DMS 273 treated with DMSO at 0.1 percent for 48 hours (cell line): ENCODE measurements at places on chromosomes 2 and 18.

DNA sequence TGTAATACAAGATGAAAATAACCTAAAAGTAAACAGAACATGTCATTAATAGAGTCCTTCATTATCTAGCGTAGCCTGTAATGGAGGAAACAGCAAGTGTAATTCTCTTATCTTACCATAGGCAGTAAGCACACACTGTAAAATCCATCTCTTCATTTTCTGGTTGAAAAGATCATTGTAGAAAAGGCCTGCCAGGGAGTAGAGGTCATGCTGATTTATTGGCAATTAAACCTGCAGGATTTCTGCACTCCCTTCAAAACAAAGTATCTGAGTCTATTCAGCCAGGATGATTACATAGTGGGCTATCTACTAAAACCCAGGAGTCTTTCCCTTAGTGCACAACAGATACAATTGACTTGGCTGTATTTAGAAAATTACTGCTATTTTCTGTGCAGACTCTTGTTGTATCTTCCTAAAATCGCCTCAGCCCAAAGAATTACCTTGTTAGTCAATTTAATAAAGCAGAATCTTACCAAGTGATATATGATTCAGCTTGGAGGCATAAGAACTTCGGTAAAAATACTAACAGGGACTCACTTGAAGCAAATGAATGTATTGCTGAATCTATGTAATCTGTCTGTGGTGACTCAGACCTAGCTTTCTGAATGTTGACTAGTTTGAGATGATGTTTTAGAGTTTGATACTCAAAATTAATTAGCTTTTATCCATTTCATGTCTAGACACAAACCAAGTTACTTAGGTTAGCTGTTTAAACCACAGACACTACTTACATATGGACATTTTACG lies 250.4 kb upstream of the STON1 start:
- DNase-seq, result no peak

DNA sequence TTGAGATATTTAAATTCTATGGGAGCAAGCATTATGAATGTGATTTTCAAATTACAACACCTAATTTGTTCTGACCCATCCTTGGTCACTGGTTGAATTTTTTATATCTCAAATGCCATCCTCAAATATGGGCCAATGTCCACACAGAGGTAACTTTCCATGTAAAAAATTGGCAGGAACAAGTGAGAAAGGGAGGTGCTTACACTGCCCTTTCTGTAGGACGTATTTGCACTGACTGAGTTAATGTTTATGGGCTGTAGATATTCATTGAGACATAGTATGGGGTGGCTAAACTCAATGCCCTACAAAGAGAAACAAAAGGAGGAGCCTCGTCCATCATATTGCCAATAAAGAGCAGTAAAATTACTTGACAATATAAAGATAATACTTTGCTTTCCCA lies 259.3 kb downstream of the NRXN1 start:
- no peak for DNase-seq

DNA sequence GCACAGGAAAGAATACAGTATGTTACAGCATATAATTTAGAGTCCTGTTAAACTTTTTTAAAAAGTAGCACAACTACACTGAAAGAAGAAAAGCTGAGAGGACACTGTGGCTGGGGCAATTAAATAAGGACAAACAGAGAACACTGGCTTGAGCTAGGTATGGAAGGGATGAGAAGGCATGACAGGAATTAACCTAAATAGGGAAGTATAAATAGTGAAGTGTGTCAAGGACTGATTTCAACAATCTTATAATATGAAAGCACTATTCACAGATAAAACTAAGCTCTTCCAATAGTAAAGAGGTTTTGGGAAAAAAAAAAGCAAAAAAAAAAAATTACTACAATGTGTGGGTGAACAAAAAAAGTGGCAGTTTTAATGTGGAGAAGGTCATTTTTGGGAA lies 45.5 kb downstream of the PPP3R1 start:
- no peak for DNase-seq

- DNase-seq, result no peak
Measured at GRCh38 chr2:179487010-179487731, 222.5 kb upstream of the SESTD1 start.

- no peak for DNase-seq
Measured at GRCh38 chr2:188399159-188399558, 107.5 kb downstream of the GULP1 start.

GRCh38 chr18:10128921-10129501 lies 215.2 kb downstream of the VAPA start:
- no peak for DNase-seq

GRCh38 chr2:200677721-200678532 lies 92.1 kb downstream of the AOX1 start:
- no peak for DNase-seq

DNA sequence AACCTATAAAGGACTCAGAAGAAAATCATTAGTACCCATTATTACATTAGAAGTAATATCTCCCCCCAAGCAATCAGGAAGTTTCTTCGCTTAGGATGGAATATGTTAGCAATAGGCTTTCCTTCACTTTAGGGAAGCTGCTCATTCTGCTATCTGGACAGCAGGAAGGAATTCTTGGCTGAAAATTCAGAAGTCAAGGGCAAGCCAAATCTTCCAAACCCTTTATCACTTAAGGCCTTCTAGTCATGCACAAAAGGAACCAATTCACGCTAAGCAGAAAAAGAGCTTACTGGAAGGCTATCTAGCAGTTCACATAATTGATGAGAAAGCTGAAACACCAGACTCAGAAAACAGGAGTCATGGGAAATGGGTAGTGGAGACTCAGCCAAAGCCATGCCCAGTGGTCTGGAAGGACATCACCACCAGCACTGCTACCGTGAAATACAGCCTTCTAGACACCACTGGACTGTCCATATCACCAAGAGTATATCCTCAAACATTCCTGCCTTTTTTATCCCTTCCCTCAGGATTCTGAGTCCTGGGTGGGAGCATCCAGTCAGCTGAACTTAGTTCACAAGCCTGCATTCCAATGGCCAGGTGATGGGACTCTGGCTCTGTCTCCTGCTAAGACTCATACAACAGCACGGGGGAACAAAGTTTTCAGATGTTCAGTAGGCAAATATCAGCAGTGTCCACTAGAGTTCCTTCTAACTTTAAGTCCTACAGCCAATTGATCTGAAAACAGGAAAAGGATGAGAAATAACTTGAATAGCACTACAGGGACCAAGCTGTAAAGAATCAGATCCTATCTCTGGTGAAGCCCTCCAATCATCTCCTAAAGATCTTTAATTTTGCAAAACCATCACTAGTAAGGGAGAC lies 14.8 kb upstream of the ADAM17 start:
- no peak for DNase-seq

DNA sequence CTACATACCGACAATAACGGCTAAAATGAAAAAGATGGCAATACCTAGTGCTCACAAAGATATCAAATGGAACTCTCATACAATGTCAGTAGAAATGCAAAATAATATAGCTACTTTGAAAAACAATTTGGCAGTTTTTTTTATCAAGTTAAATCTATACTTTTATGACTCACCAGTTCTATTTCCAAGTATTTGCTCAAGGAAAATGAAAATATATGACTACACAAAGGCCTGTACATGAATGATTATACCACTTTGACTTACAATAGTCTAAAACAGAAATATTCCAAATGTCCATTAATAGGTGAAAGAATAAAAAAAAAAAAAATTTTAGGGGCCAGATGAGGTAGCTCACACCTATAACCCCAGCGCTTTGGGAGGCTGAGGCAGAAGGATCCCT lies 219.8 kb downstream of the ZRANB3 start:
- DNase-seq, result no peak

DNA sequence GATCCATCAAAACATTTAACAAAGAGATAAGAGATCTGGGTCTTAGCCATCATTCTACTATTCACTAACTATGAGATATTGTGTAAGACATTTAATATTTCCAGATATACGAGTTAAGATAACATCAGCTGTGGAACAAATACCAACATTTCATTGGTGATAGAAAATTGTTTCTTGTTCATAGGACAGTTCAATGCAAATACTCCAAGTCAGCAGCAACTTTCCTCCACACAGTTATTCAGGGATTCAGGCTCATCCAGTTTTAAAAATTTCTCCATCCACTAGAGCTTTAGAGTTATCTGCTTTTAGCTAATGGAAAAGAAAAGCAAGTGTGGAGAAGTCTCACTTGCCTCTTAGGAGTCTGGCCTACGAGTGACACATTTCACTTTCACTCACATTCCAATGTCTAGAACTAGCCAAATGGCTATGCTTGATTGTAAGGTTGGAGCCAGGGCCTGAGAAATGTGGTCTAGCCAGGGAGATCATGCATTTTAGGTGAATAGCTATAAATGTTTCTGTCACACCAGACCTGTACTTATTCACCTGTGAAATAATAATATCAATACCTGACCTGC lies 119.3 kb upstream of the MAPRE2 start:
- no peak for DNase-seq

DNA sequence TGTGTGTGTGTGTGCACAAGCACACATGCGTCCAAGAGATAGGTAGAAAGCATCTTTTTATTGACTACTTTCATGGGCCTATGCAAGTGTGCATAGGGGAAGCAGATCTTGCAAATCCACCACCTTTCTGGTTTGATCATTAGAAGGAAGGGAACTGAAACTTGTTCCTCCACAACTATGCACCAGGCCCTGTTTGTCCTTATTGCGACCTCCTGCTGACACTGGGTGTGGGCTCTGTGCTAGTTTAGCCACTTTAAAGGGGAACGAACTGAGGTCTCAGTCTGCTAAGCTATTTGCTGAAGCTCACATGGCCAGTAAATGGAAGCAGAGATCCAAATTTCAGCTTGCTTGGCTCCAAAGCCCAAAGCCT lies 32.1 kb upstream of the INSIG2 start:
- DNase-seq, result no peak

GRCh38 chr2:239245872-239246721 lies 154.7 kb downstream of the HDAC4 start:
- no peak for DNase-seq

GRCh38 chr2:235066490-235066889 lies 114.7 kb downstream of the SH3BP4 start:
- DNase-seq, result no peak

GRCh38 chr2:99153921-99154604 lies 679 bp downstream of the TSGA10 start:
- no peak for DNase-seq

DNA sequence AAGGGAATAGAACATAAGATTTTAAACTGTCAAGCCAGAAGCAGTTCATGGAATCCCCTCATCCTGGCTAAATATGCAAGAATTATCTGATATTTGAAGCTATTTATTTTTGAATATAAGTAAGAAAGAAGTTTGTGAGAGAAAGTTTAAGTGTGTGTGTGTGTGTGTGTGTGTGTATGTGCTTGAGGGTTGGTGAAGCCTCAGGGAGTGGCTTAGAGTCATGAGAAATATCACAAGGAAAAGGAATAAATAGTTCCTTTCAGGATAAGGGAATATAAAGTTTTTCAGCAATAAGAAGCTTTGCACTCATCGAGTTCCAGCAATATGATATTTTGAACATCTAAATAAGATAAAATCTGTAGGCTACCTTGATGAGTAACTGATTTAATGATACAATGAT lies 359.6 kb downstream of the MEIS1 start:
- DNase-seq, result no peak

DNA sequence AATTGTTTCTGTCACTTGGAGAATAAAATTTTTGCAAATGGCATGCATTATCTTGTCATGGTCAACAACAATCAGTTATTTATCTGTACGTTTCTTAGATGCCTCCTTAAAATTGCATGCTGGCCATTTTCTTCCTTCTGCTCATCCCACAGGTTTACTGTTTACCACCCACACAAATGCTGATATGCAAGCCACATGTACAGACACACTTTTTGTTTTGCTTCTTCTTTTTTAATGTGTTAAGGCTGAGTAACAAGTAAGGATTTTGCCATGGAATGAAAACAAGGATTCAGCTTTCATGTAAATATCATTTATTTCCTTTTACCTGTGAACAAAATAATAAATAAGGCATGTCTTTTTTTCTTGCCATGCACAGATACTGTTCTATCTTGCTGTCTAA lies 1077.1 kb upstream of the ZEB2 start:
- DNase-seq, result no peak

DNA sequence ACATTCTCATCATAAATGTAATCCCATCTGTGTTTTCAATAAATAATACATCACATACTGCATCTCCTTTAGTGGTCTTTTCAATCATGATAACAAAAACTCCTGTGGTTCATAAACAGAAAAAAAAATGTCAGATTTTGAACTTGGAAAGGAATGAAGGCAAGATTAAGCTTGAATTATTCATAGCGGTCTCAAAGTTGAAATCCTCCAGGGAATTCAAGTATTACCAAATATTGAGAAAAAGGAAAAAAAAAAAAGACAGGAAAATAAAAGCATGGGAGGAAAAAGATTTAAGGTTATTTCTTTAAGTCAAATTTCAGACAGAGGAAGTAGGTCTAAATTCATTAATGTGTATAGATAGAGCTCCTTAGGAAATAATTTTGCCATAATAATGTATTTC lies 92.1 kb downstream of the COLEC12 start:
- DNase-seq, result no peak

- no peak for DNase-seq
Measured at GRCh38 chr2:105739426-105739825, 5.3 kb upstream of the NCK2 start.

DNA sequence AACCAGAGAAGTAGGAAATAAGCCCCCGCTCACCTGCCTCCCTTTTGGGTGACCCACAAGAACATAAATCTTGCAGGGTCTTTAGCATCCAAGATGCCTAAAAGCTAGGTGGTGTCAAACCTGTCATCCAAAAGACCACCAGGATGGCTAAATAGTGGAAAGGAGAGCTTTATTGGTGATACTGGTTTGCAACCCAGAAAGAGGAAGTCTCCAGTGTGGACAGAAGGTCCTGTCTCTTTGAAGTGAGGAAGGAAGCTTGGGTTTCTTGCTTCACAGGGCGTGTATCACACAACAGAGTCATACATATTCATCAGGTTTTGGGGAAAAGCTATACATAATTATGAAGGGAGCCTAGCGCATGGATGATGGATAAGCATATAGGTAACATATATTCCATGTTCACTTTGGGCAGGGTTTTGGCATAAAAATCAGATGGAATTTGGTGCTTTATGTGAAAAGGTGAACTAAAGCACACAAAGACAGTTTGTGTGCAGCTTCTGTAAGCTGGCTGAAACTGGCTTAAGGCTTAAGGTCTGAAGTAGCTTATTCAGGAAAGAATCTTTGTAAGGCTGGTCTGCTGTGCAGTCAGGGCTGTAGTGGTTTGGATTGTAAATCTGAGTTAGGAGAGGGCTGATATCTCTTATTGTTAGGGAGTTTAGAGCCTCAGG lies 102.2 kb upstream of the MSH2 start:
- no peak for DNase-seq

DNA sequence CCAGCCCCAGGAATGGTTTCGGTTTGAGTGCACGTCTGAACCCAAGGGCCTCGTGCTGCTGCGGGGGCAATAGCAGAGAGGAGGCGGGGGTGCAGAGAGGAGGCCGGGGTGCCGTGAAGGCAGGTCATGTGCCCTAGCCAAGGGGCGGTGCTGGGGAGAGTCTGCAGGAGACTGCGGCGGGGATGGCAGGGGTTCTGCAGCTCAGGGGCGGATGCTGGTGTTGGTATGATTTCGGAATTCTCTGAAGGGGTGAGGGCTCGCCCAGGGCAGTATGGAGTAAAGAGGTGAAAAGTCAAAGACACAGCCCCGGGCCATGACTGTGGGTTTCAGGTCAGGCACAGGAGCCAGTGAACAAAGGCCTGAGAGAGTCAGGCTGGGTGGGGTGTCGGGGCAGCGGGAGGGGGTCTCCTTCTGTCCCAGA lies 186.5 kb upstream of the HDAC4 start:
- no peak for DNase-seq
